Fibroblast of mammary gland (primary cell): ENCODE measurements at places on chromosomes 6 and 20.

DNA sequence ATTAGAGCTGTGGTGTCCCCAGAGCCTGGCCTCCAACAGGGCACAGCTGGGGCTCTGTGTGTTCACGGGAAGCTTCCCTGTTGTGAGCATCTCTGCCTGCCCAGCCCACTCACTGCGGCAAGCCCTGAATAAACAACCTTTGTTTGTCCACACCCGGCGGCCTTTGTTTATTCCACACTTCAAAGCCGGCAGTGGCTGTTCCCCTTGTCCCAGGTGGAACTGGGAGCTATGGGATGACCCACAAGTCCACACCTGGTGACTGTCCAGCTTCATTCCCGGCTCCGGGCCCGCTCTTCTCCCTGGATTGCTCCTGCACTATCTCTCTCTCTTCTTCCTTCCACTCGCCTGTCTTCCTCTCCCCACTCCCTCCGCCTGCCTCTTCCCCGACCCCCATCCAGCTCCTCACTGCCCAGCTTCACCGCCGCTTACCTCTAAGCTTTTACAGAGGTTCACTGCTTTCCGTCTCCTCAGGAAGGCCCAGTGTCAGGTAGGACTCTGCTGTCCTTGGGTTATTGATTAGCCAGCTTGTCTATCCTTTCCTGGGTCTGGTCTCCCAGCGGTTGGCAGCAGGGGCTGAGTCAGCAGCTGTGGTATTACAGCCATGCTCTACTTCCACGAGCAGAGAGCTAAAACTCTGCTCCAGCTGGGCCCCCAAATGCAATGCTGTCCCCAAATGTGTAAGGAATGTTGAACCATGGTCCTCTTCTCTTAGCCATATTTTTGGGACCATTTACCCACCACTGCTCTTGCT lies 17.8 kb downstream of the DACT2 start:
- no peak for DNase-seq

DNA sequence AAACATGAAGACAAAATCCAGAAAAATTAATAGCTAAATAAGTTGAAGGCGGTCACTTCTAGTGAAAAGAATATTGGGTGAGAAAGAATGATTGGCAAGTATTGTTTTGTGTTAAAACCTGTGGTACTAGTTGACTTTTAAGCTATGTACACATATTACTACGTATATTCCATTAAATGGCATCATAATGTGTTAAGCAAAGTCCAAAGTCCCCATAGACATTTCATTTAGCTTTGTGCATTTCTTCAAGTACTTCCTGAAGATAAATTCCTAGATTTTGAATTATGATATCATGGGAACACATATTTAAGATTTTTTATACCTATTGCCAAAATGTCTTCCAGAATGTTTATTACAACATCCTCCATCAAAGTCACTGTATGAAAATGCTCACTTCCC lies 272.7 kb upstream of the IRAK1BP1 start:
- no peak for DNase-seq

DNA sequence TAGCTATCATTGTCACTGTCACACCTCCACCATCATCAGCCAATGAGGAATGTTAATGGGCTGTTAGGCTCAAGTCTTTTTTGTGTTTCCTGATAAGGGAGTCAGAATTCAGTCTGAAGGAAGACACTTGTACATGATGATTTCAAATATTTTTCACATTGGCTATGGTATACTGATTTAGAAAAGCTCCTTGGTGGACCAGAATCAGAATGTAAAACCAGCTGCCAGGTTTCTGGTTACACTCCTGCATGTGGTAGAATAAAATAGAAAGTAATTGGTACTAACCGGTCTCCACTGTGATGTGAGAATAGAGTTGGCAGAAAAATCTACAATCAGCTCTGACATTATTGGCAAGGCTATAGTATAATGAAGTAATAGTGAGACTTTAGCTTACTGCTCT lies 10.7 kb downstream of the COL9A1 start:
- DNase-seq, result no peak

DNA sequence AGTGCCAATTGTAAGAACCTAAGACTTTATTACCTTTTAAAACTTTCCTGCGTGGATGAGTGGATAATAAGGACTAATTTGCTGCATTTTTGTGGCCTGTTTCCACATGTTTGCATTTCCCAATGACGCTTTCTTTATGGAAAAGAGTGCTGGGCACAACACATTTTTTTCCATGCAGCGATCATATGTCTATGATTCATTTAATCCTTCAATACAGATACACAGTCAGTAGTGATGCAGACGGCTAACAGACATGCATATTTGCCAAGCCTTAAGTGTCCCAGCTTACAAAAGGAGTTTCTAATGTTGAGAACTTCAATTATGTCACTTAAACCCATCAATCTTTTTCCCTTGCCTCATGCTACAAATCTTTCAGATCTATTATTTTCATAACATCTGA lies 239.8 kb upstream of the PREP start:
- peak; percentile 19 for DNase-seq

DNA sequence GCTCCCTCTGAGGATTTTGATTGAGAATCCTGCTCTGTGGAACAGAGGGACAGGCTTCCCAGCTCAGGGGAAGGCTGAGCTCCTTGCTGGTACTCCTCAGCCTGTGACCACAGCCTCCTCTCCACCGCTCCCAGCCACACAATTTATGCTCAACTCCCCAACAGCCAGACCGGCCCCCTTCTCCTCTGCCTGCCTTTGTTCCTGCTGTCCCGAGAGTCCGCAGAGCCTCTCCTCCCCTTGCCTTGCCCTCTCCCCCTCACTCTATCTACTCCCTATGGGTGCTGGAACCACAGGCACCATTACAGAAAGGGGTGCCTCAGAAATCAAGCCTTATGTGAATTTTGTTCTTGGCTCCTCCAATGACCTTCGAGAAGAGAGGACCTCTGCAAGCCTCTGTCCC lies 15.9 kb downstream of the MAP1LC3A start:
- DNase-seq, result no peak
